ENCODE measurements at places on chromosomes 13 and 19.

DNA sequence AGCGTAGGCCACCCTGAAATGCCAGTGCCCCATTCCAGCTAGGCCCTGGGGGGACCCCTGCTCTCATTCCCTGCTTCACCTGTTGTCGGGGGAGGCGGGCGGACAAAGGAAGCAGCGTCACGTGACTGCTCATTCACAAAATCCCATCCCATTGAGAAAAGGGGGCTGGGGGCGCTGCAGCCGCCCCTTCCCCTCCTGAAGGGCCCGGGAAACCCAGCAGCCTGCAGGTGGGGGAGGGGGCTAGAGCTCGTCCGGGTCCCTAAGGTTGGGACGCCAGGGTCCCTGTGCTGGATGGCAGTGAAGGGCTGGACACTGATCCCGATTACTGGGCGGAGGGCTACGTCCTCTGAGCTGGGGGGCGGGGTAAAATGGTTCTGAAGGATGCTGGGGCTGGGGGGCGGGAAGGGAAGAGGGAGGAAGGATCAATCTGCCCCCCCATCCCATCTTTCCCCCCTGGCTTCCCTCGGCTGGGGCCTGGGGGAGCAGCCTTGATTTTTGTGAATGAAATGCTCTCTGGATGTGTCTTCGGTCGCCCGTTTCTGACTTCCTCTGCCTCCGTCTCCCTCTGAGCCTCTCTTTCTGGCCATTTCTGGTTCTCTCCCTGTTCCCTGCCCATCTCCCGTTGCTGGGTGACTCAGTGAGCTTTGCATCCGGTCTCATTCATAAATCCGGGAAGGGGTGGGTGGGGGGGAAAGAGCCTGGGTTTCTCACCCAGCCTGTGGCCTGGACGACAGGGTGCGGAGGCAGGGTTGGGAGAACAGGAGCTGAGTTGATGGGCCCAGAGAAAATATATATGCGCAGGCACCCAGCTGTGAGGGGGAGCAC is 816 bp downstream of the SPRED3 start:
- no peak for DNase-seq

DNA sequence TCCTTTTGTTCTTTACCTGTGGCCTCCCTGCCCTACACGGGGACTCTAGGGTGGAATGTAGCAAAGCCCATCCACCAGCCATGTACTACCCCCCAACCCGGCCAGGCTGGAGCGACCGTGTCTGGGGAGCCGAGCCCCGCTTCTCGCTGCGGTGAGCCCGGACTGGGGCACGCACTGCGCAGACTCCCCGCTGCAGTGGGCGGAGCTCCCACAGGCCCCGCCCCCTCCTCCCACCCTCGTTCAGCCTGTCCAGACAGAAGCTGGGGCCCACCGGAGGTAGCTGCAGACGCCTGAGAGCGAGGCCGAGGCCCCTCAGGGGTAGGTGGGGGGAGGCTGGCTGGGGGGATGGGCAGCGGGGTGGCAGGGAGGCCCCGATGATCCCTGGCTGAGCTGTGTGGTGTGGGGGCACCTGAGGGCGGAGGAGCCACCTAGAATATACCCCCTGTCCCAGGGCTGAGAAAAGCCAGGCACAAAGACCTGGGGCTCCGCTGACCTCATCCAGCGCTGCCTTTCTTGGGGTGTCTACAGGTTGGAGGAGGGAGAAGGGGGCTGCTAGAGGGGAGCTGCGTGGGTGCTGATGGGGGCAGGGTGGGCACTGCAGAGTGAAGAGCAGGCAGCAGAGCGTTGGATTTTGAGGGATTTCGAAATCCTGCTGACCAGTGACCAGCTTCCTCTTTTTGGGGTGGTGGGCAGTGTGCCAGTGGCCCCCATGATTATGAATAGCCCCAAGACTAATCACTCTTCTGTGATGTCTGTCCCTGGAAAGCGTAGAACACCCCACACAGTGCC is 17.3 kb downstream of the PLD3 start:
- DNase-seq = no peak

DNA sequence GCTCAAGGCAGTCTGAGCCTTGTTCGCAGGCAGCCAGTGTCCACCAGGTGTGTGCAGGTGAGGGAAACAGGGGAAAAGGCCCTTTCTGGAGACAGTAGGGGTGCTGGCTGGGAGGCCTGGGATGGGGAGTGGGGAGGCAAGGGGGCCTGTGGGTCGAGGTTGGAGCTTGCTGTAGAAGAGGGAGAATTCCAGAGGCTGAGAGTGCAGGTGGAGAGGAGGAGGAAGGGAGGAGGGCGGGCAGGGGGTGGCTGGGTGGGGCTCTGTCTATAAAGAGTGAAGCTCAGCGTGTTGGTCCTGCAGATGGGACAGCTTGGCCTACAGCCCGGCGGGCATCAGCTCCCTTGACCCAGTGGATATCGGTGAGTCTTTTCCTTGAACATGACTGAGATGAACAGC is at the start of gene CCL25:
Gene CCL25 (plus strand): TSS at position 297 of the 396 bp plus-strand sequence. CDS start 290 bp downstream, outside the sequence.
- DNase-seq = no peak

GRCh38 chr19:44799627-44800346 is 9.1 kb upstream of the BCAM start:
- no peak for DNase-seq

DNA sequence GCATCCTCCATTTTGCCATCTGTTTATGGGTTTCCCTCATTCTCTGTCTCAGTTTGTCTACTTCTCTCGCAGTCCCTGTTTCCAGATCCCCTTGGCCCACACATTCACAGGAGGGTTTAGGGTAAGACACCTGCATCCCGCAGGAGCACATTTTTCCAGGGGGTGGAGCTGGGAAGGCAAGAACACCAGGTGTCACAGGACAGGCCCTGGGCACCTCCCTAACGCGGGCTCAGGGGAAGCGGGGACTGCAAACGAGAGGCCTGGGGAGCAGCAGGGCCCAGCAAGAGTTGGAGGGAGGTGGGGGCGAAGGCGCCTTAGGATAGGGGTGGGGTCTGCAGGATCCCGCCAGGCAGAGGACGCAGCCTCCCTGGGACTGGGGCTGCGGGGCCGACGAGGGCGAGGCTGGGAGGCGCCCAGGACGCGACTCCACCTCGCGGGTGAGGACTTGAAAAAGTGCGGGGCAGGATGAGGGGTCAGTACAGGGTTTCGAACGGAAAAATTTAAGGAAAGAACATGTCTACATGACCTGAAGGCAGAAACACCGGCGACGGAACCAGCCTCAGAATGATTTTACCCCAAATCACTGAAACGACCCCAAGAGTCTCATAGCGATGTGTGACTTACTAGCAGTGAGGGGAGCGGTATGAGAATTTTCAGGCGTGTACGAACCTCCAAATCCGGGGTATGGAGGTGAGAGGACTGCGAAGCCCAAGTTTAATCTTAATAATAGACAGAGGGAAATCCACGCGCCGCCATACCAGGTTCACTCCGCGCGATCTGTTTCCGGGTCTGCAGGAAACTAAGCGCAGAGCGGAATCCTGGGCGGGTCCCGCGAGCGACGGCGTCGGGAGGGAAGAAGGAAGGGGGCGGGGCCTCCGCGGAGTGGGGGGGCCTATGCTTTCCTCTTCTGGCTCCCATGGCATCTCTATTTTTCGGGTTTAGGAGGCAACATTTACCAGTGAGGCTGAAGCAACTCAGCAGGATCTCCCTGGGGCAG is 7.1 kb upstream of the ERVV-2 start:
- no peak for DNase-seq

- DNase-seq = no peak
These were observed 81.4 kb upstream of the UQCRFS1 start for GRCh38 chr19:29294343-29294811.

- DNase-seq = peak; percentile 49
These were observed 19.3 kb upstream of the GATAD2A start for GRCh38 chr19:19385896-19386869.

DNA sequence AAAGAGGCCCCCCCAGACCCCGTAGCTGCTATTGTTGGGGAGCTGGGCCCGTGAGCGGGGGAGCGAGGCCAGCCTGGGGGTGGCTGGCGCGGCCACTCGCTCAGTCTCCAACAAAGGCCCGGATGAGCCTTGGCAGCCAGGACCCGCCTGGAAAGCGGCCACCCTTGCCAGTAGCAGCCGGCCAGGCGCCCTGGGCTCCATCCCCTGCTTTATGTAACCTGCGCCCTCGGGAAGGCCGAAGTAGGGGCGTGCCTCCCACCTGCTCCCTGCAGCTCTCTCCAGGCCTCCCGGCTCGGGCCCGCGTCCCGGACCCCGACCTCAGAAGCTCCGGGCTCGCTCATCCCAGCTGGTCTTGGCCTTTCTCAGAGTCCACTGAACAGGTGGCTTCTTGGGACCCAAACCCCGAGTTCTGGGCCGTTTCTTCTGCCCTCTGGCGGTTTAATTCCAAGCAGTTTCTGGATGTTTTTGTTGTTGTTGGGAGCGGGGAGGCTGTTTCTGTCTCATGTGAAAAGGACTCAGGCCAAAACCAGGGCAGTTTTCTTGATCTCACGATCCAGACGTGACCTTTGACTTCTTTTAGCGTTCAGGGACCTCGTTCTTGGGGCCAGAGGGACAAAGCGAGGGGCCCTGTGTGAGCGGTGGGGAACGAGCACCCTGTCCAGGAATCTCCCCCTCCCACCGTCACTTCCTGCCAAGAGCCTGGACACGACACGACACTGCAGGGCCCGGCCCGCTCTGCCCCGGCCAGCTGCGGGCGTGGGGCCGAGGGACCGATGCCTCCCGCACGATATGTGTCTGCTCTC is 1.2 kb downstream of the CDC34 start:
- peak; percentile 38 for DNase-seq

DNA sequence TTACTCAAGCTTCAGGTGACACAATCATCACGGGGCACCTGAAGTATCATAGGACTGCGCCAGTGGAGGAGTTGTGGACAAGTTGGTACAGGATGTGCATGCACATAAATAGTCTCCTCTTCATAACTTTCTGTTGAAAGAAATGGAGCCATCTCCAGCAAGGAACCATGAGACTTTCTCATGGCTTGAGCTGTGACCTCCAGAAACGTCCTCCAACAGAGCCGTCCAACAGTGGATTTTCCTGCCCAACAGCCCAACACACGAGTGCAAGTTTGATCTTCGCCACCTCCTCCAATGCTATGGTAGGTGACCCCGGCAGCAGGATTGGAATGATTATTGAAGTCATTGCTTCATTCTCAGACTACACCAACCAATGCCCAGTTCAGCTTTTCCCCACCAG is 105.1 kb upstream of the ZNF507 start:
- no peak for DNase-seq

- no peak for DNase-seq
These were observed 171.5 kb upstream of the SLITRK6 start for GRCh38 chr13:85970727-85971126.

- DNase-seq = no peak
These were observed 30.6 kb downstream of the GPX4 start for GRCh38 chr19:1134431-1134830.

- no peak for DNase-seq
These were observed 49.9 kb downstream of the EDNRB start for GRCh38 chr13:77868717-77869116.

- no peak for DNase-seq
These were observed 10.2 kb downstream of the ANGPTL4 start for GRCh38 chr19:8373867-8374813.

DNA sequence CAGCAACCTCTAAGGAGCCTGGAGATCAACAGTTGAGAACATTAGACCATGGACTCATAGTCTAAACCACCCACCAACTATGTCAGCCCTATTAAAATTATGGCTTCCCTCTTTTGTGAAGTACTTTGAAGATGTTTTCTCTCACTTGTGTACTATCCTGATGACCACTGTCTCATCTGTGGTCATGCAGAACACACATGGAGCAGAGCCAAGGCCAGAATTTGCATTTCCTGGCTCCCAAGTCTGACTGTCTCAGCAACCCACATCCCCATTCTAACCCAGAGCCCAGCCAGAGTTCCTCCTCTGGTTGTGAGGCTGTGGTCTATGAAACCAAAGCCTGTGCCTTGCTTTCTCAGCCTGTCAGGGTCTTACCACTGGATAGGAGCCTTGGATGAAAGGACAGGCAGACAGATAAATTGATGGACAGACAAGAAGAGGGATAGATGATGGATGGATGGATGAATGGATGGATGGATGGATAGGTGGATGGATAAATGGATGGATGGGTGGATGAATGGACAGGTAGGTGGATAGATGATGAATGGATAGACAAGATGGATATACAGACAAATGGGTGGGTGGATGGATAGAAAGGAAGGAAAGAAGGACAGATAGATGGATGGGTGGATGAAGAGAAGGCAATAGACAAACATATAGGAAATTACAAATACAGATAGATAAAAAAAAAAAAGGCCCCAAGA is 35.4 kb downstream of the ZNF557 start:
- DNase-seq = no peak

- no peak for DNase-seq
These were observed 459.2 kb downstream of the FGF14 start for GRCh38 chr13:101942535-101943157.

DNA sequence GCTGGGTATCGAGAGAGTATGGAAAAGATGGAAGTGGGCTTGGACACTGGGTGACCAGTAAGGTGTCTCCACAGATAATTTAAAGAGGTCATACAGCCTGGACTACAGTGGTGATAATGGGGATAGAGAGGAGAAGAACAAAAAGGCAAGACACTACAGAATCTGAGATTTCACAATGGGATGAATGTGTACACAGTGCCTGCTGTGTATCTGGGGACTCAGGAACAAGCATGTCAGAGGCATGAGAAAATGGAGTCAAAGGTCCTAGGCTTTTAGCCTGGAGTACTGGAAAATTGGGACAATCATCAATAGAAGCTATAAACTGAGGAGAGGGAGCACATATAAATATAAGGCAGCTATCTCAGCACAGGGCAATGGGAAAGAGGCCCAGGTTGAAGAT is 69.4 kb downstream of the TSC22D1 start:
- no peak for DNase-seq

DNA sequence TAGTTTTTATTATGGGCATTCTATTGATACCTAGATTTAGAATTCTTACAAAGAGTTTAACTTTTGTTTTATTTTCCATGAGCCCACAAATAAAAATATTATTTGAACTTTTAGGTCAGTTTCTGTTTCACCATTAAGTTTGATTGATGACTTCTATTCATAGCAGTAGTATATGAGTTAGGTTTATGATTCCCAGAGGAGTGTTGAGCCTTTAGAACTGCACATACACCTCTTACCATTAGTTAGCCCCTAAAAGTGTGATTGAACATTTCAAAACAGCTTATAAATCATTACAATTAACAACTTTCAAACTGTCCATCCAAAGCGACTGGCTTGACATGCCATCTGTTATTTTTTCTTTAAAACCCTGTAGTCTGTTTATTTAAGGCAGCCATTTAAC is 19.0 kb upstream of the PCDH17 start:
- no peak for DNase-seq

DNA sequence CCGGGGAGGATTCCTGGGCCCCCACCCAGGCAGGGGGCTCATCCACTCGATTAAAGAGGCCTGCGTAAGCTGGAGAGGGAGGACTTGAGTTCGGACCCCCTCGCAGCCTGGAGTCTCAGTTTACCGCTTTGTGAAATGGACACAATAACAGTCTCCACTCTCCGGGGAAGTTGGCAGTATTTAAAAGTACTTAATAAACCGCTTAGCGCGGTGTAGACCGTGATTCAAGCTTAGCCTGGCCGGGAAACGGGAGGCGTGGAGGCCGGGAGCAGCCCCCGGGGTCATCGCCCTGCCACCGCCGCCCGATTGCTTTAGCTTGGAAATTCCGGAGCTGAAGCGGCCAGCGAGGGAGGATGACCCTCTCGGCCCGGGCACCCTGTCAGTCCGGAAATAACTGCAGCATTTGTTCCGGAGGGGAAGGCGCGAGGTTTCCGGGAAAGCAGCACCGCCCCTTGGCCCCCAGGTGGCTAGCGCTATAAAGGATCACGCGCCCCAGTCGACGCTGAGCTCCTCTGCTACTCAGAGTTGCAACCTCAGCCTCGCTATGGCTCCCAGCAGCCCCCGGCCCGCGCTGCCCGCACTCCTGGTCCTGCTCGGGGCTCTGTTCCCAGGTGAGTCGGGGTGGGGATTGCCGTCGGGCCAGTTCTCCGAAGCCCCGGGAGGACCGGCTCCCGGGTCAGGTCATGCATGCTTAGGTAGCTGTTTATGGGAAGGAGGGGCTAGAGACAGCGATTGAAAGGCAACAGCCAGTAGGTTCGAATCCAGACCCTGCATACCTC is at the start of gene ICAM1:
Gene ICAM1 (plus strand): TSS at position 505 of the 779 bp plus-strand sequence. CDS start 40 bp downstream, at position 545.
- DNase-seq = peak; percentile 59
